ENCODE measurements at places on chromosomes 6 and 20.

DNA sequence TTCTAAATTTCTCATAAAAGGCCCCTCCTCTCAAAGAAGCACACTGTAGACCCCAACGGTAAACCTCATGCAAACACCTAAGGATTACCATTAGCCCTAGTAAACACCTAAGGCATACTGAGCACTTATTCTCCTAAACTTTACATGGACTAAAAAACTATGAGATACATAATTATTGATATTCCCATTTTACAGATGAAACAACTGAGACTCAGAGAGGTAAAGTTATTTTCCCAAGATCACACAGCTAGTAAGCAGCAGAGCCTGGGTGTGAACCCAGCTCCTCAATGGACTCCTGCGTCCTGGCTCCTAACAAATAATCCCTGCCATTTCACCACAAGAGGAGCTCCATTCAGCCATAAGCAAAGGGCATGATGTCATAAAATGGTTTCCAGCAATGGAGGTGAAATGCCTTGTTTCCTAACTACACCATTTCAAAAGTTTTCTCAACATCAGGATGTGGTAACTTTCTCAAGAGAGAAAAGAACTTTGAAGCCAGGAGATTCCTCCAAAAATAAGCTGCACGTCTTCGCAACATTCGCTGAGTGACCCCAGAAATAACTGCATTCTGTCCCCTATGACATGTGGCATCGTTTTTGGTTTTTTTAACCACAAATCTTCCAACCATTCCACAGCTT, 4.1 kb downstream of the ATP9A start:
- no peak for DNase-seq

GRCh38 chr6:31826793-31827285, 699 bp upstream of the HSPA1B start:
- DNase-seq, result peak; percentile 58

DNA sequence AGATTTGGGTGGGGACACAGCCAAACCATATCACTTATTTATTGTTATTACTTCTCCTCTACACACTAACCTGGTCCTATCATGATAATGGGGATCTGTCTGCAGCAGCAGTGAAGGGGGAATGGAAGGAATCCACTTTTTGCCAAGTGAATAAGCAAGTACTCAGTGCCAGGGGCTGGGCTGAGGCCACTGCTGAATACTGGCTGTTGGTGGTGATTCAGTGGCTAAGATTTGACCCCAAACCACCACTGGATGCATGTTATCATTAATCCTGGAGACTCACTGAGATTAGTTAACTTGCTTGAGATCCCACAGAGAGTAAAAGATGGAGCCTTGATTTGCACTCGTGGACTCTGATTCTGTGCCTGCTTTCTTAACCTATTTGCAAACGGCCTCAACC, 127.7 kb downstream of the TSHZ2 start:
- no peak for DNase-seq

DNA sequence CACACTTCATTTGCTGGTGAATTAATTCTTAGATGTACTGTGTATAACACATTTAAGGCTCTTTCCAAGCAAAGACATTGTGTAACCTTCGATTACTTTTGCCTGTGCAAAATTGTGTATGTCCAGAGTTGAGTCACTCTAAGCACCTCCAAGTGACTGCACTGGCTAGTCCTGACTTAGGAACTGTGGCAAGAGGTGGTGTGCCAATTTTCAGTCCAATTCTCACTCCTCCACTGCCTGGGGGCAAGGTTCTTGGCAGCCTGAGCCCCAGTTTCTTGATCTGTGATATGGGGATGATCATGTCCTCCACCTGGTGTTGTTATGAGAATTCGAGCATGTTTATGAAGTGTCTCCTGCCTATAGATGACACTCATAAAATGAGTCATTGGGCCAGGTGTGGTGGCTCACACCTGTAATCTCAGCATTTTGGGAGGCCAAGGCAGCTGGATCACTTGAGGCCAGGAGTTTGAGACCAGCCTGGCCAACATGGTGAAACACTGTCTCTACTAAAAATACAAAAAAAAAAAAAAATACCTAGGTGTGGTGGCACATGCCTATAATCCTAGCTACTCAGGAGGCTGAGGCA, 105.3 kb upstream of the CDYL start:
- no peak for DNase-seq

GRCh38 chr6:68776354-68776753, 141.3 kb downstream of the ADGRB3 start:
- no peak for DNase-seq

- no peak for DNase-seq
Measured at GRCh38 chr6:23656255-23657194, 469.5 kb upstream of the NRSN1 start.

- DNase-seq, result no peak
Measured at GRCh38 chr6:18472941-18473340, 85.8 kb downstream of the RNF144B start.

GRCh38 chr20:50562262-50562701, 52.1 kb downstream of the PTPN1 start:
- DNase-seq, result no peak

GRCh38 chr6:134081506-134081905, 29.1 kb upstream of the SLC2A12 start:
- no peak for DNase-seq

GRCh38 chr6:44468835-44469234, 81.3 kb downstream of the CDC5L start:
- no peak for DNase-seq

DNA sequence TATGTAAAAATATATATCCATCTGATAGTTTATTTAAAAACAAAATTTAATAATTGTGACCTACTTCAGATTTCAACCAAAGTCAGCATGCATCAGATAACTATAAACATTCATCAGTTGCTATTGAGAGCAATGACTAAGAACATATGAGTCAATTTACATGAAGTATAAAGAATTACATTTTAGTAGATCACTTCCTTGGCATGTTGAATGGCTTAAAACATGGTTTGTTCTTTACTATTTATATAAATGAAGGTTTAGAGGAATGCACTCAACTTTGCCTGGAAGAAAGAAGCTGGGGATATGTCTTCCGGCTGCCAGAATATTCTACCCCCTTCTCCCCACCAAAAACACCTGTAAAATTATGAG, 6.4 kb upstream of the FAM217A start:
- DNase-seq, result no peak

- DNase-seq, result peak; percentile 75
Measured at GRCh38 chr6:150072201-150072600, 3.3 kb upstream of the ULBP3 start.

GRCh38 chr6:56345376-56345995, 98.1 kb upstream of the COL21A1 start:
- DNase-seq, result no peak

DNA sequence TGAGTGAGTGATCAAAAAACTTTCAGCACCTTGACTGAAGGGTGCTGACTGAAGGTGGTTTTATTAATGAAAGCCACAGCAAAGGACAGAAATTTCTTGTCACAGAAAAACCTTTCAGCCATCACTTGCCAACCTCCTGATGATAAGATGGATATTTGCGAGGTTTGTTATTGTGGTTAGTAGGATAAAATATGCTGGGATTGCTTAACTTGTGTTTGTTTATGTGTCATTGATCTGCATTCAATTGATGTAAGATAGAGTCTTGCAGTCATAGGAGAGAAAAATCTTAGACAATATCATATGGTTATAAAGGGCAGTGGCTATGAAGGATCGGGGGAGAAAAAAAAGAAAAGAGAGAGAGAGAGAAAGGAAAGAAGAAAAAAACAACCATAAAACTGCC, 1.2 kb downstream of the TSBP1 start:
- no peak for DNase-seq

GRCh38 chr20:33551778-33552177, 61.9 kb downstream of the CBFA2T2 start:
- no peak for DNase-seq

GRCh38 chr6:11329726-11330412, 97.4 kb upstream of the NEDD9 start:
- DNase-seq, result no peak

DNA sequence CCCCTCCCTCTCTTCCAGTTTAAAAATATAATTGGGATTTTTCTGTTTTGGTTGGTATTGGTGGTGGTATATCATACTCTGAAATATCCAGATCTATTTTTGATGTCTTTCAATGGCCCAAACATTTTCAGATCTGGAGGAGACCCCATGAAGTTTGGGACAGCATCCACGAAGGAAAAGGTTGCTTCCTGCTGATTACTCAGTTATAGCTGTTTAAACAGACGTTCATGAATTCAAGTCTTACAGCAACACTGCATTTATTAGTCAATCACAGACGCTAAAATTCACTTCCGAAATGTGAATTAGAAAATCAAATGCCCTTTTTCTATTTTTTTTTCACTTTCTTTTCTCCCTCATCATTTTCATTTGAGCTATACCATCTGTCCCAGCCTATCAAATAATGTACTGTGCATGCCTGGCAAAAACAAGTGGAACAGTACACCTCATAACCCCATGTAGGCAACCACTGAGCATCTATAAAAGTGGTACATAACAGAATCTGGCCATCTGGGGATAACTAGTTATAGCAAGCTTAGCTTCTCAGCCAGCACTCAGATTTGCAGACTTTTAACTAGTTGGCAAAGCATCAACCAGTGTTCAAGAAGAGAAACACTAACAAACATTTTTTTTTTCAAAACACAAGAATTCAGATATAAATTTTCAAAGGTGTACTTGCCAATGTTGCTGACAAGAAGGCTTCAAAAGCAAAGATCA, 124.5 kb downstream of the HIVEP2 start:
- DNase-seq, result no peak

DNA sequence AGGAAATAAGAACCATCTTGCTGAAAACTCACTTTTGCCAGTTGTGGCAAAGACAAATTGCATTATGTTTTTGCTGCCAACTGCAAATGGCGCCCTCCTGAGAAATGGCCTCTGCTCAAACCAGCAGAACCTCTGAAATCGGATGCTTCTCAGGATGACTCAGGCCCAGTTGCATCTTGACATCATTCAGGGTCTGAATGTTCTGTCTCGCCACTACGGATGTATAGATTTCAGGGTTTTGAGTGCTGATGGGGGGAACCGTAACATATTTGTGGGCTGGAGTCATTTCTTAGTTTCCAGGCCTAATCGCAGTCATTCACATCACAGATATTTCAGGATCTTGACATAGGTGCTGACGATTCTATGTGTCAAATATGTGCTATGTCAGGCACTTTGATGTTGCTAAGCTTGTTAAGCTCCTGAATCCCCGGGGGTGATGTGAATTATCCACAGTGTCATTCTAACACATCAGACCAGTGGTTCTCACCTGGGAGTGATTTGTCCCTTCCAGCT, 207.1 kb downstream of the NFATC2 start:
- DNase-seq, result peak; percentile 79

DNA sequence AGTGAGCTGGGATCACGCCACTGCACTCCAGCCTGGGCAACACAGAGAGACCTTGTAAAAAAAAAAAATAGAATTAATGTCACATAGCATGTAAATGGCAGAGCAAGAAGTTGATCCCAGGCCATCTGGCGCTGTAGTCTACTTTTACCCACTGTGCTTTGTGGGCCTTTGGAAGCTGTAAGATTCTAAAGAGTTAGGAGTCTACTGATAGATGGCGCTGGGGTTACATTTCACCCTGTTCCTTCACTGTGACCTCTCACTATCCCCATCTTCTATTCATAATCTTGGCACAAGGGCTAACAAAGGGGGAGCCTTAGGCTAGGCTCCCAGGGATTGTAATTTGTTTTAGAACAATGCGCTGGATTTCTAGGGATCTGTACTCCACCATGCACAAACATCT, 24.4 kb downstream of the SIRPD start:
- no peak for DNase-seq

DNA sequence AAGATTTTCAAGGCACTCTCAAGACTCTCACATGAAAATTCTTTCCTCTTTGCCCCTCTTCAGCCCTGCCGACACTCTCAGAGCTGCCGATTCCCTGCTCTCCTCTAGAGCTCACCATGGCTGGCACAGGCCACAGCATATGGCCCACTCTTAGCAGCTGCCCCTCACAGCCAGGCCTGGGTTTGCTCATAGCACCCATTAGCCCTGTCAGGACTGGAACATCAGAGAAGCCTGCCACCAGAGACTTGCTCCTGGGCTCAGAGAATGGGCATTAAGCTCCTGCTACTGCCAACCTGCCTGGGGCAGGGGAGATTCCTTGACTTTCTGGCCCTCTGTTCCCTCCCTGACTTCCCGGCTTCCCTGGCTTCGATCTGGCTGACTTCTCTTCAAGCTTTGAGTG, 96.7 kb downstream of the LRFN2 start:
- DNase-seq, result no peak

GRCh38 chr20:13611611-13612125, 27.1 kb downstream of the TASP1 start:
- DNase-seq, result no peak

GRCh38 chr20:62232194-62232593, 6.1 kb upstream of the OSBPL2 start:
- DNase-seq, result no peak

- DNase-seq, result no peak
Measured at GRCh38 chr6:144878577-144878976, 593.4 kb downstream of the UTRN start.

DNA sequence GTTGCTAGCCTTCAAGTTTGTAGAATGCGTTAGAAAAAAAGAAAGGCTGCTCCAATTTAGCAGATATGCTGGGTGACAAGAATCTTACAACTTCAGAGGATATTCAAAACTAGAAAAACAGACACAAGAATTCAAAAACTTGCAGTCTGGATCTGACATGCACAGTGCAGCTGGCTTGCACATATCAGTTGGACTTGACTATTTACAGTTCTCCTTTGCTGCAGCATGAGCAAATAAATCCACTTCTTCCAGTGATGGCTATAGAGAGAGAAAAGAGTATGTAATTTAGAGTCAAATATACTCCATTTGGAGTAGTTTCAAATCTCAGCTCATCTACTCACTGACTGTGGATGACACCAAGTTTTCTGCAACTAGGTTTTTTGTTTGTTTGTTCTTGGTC, 247.0 kb downstream of the RIMS1 start:
- DNase-seq, result no peak

GRCh38 chr6:61977947-61978346, 308.1 kb downstream of the KHDRBS2 start:
- DNase-seq, result no peak

- peak; percentile 54 for DNase-seq
Measured at GRCh38 chr20:64049060-64049877, at the start of gene SOX18. TSS of gene SOX18 (minus strand) at chr20:64049639. CDS start at chr20:64049516, 123 bp downstream.

GRCh38 chr6:167699141-167699931, 127.4 kb upstream of the AFDN start:
- DNase-seq, result peak; percentile 78

- DNase-seq, result no peak
Measured at GRCh38 chr6:143298071-143298470, 152.4 kb downstream of the ADAT2 start.

- no peak for DNase-seq
Measured at GRCh38 chr6:74609871-74610270, 596.0 kb downstream of the COL12A1 start.

GRCh38 chr6:75409286-75409685, 84.3 kb downstream of the FILIP1 start:
- no peak for DNase-seq

DNA sequence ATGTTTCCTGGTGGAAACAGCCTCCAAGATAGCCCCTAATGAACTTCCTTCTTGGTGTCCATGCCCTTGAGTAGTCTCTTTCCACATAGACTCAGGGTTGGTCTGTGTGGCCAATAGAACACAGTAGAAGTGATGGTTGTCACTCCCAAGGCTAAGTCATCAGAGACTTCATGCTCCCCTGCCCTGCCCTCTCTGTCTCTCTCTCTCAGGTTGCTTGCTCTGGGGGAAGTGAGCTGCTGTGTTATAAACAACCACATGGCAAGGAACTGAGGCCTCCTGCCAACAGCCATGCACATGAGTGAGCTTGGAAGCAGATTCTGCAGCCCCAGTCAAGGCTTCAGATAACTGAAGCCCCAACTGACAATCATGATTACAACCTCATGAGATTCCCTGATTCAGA, 85.3 kb upstream of the SLC22A16 start:
- DNase-seq, result no peak
